ENCODE measurements at places on chromosomes 11 and 22. TPM values are rescaled to one million over a fixed set of nuclear protein-coding genes. Genes with fewer than 3 reads are reported as not detected.

RRAS2 gene
- 14.0 TPM for total RNA-seq

PRAME gene
- total RNA-seq = not detected

DNA sequence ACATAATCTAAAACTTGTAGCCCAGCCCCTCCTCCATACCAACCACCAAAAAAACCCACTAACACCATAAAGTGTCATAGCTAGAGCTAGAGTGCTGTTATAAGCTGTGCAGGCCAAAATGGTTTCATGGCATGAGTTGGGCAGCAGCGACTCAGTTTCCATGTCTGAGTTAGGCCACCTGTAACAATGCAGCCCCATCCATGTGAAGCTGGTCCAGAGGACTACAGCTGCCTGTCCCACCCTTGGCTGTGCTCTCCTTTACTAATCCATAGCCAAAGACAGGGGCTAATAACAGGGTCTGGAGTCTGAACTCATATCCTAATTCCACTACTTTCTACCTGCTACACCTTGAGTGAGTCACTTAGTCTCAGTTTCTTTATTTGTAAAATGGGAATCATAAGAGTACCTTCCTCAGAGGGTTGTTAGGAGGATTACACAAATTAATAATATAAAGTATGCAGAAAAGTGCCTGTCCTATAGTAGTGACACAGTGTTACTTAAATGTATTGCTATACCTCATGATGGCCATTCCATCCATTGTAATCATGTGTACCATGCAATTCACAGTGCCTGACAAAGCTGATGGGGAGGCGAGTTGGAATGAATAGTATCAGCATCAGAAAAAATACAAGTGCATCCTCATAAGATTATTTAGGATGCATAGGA is 20.6 kb downstream of the KCNQ1OT1 start:
- no peak for DNase-seq

- DNase-seq = peak; percentile 54
Observed at GRCh38 chr22:36334821-36335603, 52.8 kb downstream of the MYH9 start.

- no peak for DNase-seq
Observed at GRCh38 chr11:15374418-15374817, 259.7 kb downstream of the INSC start.

DNA sequence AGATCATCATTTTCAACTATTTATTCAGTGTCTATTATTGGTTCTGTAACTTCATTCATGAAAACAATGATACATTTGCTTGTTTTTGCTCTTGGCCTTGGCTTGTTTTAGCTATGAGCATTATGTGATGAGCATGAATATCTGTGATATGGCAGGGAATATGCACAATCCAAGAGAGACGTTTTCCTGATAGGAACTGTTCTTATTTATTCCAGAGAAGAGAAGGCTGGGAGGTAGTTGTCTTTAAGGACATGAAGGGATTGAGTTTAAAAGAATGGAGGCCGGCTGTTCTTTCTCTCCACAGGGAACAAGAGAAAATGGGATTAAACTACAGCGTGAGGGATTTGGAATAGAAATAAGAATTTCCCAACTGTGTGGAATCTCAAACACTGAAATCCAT is 30.3 kb downstream of the BLID start:
- no peak for DNase-seq

- DNase-seq = peak; percentile 76
Observed at GRCh38 chr11:120079750-120080610, 57.9 kb downstream of the TRIM29 start.

SERGEF gene
- total RNA-seq = 29.6 TPM

DNA sequence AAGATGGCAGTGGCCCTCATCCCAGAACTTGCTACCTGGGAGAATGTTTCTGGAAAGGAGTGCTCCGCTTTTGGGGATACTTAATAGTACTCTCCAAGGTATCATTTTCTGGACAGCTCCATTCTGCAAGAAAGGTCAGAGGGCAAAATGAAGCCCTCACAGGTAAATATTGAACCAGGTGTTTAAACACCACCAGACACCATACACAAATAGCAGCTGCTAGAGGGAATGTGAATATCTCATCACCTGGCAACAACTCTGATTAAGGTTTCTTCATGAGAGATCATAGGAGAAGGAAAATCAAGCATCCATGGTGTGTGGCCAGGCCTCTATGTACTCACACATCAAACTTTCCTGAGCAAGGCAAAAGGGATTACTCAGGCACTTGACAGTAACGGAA is 226.1 kb upstream of the FAT3 start:
- DNase-seq = no peak

- DNase-seq = no peak
Observed at GRCh38 chr11:47220401-47220821, 5.6 kb downstream of the DDB2 start.

TPBGL gene
- 0.08 TPM for total RNA-seq

- DNase-seq = no peak
Observed at GRCh38 chr22:36039125-36039524, 10.5 kb upstream of the RBFOX2 start.

SHISAL1 gene
- 0.61 TPM for total RNA-seq

DNA sequence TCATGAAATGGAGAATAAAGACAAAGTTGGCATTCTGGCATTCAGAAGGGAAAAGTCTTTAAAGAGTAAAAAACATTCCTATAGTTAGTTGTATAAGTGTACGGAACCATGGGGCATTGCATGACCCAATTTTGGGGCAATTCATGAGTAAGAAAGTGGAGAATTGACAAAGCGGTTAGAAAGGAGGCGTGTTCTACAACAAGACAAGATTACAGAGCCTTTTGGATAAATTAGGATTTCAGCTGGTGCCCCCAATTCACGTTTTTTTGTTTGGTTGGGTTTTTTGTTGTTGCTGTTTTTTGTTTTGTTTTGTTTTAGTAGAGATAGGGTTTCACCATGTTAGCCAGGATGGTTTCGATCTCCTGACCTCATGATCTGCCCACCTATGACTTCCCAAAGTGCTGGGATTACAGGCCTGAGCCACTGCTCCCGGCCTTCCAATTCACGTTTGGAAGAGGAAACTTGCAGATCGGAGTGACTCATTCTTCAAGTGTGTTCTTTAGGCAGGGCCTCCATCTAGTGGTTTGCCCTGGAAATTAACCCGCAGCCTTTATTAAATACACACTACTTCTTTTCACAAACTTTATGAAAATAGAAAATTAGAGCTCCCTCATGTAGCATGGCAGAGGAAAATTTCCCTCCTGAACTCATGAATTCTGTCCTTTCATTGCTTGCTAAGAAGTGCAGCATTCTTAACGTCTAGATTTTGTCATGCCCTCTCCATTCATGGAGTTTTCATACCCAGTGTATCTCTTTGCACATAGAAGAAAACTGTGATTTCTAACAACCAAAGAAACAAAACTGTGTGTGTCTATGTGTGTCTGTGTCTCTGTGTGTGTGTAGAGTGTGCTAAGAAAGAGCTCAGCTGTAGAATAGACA is 118.1 kb downstream of the BBOX1 start:
- no peak for DNase-seq

- no peak for DNase-seq
Observed at GRCh38 chr11:113907152-113907551, 2.6 kb downstream of the HTR3B start.

POU2AF2 gene
- 0.61 TPM for total RNA-seq

OR5P2 gene
- total RNA-seq = not detected

DNA sequence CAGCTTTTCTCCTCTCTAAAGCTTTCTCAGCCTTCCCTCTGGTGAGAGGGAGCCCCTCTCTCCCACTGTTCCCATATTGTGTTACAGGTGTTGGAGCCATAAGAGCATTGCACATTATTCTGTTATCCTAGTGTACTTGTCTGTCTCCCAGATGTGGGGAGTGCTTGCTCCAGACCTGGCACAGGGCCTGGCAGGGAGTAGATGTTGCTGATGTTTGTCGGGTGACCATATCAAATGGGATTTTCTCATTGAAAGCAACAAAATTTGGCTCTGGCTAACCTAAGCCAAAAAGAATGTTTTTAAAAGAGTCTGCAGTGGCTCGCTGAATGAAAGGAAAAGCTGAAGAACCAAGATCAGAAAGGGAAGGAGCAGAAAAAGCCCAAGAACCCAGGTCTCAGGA is 41.1 kb downstream of the CYB5R2 start:
- no peak for DNase-seq

DNA sequence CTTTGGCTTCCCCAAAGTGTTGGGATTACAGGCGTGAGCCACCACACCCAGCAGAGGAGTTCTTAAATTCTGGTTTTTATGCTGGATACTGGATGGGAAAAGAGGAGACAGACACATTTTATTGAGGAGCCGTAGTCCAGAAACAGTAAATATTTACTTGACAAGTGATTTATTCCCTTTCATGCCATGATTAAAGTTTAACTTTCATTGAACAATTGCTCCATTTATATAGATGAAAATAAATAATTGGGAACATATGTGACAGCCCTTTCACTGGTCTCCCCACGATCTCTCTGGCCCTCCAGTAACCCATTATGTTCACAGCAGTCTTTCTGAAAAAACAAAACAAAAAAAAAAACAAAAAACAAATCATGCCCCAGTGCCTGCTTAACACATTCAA is 19.3 kb upstream of the GRK3 start:
- no peak for DNase-seq

SLC6A5 gene
- not detected for total RNA-seq

- DNase-seq = no peak
Observed at GRCh38 chr11:18347471-18348125, 25.2 kb downstream of the GTF2H1 start.

- peak; percentile 53 for DNase-seq
Observed at GRCh38 chr11:93740730-93741093, 583 bp downstream of the TAF1D start.

DNA sequence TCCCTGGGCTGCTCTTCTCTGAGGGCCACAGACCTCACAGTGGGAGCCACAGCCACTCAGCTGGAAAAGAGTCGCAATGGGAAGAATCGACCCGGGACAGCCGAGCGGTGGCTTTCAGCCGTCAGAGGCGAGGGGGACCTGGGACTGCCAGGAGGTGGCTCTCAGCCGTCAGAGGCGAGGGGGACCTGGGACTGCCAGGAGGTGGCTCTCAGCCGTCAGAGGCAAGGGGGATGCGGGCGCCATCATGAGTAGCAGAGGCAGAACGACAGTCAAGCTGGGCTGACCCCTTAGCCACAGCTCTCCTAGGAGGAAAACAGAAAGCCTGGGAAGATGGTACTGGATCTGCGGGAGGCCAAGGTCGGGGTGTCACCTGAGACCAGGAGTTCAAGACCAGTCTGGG is 14.9 kb upstream of the MUC2 start:
- DNase-seq = no peak

- DNase-seq = no peak
Observed at GRCh38 chr11:121596195-121597155, 143.7 kb upstream of the SORL1-AS1 start.

DNA sequence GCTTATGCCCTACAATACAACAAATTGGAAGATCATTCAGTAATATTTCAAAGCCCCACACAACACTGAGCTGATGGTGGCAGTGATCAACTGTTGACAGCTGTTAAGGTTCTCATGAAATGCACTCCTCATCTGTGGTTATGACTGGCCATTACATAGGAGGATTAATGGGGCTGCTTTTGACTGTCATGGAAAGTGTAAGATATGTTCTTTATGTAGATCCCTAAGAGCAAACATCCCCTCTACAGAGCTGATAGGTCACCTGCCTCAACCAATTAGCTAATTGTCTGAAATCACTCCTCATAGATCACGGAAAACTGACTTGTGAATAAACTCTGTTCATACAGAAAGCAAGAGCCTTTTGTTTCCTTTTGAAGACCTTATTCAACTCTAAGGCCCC is 78.1 kb downstream of the GAB2 start:
- DNase-seq = no peak

- no peak for DNase-seq
Observed at GRCh38 chr11:102791271-102792036, 6.5 kb downstream of the MMP1 start.

DNA sequence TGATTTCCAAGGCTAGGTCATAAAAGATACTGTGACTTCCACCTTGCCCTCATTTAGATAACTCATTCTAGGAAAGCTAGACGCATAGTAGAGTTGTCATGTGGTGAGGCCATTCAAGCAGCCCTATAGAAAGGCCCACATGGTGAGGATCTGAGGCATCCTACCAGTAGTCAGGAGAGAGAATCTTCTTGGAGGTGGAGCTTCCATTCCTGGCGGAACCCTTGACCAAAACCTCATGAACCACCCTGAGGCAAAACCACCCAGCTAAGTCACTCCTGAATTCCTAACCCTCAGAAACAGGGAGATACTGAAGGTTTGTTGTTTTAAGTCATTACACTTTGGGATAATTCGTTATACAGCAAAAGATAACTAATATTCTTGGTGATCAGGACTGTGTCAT is 2.9 kb upstream of the HDHD5 start:
- DNase-seq = no peak

GRCh38 chr11:63747011-63747410 is 21.6 kb downstream of the ZFTA start:
- DNase-seq = no peak

- no peak for DNase-seq
Observed at GRCh38 chr11:95605271-95605940, 184.2 kb downstream of the FAM76B start.

DNA sequence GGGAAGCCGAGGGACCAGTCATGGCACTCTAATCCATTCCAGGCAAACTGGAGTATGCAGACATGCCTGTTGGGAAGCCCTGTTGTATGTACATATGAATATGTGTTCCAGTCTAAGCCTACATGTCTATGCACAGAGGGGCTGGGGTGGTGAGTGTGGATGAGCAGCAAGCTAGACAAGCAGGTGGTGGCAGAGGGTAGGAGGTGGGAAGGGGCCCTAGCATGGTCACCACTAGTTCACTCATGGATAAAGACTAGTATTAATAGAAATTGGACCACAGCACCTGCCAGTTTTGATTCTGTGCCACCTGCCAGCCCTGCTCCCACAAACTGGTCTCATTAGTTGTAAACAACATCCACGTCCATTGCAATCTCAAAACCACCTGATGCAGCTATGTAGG is 1.5 kb downstream of the THRSP start:
- no peak for DNase-seq

DNA sequence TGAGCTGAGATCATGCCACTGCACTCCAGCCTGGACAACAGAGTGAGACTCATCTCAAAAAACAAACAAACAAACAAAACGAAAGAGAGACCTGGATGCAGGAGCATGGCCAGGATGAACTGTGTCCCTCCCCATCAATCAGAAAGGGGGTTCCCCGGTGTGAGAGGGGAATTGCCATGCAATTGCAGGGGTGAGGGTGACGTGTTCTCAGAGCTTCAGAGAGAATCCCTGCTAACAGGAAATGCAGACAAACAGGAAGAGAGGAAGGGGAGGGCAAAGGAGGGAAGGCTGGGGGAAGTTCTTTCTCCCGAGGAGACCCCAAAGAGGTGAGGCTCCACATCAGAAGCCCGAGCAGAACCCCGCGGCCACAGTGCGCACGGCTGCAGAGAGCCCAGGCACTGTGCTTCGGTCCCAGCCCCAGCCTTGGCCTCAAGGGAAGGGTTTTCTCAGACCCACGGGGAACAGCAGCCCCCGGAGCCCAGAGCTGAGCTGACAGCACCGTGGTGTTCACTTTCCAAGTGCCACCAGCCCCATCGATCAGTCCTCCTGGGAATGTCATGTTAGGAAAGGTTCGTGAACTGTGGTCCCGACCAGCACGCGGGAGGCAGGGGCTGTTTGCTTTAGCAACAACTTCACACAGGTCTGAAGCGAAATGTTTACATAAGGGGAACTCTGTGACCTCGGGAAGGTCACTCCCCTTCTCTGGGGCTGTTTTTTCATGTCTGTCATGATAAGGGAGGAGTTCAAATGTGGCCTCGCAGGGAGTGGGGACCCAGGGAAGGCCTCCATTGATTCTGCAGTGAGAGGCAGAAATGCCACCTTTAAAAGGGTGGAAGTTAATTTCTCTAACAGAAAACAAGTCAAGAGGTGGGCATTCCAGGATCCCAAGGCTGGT is 108.0 kb upstream of the ANO1 start:
- DNase-seq = no peak

- DNase-seq = no peak
Observed at GRCh38 chr22:22748297-22748743, 103.9 kb downstream of the GGTLC2 start.
